Aorta (tissue), 5 donors: ENCODE measurements at places on chromosomes 1 and 21. TPM values are rescaled to one million over a fixed set of nuclear protein-coding genes. Genes with fewer than 3 reads are reported as not detected.
A peak's percentile ranks its signal among the peaks of the same experiment; 100 is the strongest.

DNA sequence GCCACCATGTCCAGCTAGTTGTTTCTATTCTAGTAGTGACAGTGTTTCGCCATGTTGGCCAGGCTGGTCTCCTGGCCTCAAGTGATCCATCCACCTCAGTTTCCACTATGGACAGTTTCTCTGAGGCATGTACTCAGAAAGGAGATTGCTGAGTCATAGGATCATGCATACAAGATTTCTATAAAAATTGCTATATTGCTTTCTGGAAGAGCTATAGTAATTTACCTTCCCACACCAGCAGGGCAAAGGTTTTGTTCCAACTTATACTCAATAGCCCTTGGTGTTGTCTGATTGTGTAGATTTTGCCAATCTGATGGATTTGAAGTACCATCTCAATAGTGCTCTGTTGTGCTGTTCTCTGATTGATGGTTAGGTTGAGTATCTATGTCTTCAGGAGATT is 15.6 kb upstream of the ATP1A1 start:
- no peak for DNase-seq

SPATA21 gene
- total RNA-seq = not detected

LIN28A gene
- not detected for total RNA-seq

IVL gene
- not detected for total RNA-seq

DNA sequence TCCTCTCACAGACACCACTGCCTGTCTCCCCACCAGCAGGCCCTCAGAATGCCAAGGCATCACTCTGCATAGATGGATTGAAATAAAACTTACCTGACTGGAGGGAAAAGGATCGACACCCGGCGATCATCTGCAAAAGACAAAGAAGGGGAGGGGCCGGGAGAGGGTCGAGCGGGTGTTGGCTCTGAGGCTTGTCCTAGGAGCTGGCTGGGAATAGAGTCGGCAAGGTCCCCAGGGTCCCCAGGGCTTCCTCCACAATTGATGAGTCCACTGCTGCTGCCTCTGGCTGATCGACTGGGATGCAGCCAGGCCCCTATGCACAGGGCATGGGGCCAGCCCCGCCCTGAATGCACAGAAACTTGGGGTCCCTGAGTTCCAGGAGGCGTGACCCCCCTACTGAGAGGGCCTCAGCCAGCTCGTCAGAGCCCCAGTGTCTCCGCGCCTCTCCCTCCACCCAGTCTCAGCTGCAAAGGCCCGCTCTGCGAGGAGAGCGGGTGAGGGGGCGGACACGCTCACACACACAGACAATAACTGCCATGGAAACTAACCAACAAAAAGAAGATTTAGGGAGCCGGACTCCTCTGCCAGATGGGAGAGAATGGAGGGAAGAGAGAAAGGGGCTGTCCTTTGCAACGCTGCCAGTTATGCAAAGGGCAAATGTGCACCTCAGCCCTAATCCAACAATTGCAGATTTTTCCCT is at the start of gene KLHDC8A:
Gene KLHDC8A, minus strand, starts transcription at position 483 of the 700 bp plus-strand sequence. CDS start 13,318 bp downstream, outside the sequence.
- no peak for DNase-seq

GRCh38 chr1:8597455-8597854 is 220.0 kb downstream of the RERE start:
- DNase-seq = no peak

DNA sequence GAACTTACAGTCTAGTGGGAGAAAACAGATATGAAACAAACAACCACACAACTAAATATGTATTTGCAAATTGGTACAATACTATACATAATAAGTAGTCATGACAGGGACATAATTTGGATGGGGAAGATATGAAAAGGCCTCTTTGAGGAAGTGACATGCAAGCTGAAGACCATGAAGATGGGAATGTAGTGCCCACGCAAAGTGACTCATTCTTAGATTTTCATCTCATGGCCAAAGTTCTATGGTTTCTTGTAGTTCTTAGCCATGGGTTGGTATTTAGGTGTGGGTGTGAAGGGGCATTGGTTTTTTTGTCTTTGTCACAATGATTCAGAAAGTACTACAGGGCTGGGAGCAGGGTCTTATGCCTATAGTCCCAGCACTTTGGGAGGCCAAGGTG is 105.4 kb upstream of the FAM78B start:
- DNase-seq = no peak

DNA sequence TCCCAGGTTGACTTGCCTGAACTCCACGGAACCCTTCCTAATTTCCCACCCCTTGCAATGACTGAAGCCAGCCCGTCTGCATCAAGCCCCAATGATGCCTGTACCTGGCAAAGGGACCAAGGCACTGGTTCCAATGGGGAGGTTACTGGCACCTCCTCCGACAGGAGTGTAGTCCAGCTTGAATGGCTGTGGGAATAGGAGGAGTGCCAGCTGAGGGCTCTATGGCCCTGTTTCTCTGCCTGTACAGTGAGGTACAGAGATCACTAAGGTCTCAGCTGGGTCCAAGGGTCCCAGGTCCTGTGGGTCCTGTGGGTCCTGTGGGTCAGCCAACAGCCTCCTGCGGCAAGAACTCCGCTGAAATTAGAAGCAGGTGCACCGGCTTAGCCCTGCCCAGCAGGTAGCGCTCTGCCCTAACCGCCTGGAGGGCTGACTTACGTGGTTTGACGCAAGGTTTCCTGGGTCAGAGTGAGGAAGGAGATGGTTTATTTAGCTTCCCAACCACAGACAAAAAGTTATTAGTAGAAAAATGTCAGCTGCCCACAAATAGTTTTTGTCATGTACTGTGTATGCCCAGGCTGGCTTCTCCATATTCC is 9.9 kb upstream of the SPRR4 start:
- DNase-seq = no peak

TMEM125 gene
- not detected for total RNA-seq

ANKRD65 gene
- 6.9 TPM for total RNA-seq

PTCH2 gene
- 1.7 TPM for total RNA-seq

DNA sequence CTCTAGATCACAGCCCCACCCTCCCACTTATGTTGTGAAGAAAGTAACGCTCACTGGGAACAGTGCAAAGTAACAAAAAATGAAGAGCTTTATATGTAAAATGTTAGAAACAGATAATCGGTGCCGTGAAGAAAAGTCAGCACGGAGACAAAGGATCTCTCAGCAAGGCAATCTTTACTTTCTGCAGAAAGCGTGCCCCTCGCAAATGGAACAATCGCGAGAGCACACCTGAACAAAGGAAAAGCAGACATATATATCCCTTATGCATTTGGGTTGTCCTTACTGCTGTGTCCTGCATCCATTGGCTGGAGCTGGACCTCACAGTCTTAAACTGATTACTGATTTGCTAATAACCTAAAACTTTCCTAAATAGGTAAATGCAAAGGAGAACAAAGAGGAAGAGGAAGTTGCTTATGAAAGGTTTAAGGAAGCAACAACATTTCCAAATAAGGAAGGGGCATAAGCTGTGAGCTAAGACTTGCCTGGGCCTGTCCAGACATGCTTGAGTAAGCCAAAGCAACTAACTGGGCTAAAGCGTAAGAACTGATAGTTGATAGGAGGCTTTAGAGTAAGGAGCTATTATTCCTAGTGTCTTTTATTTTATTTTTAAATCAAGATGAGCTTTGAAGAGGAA is 89.7 kb downstream of the GTF2B start:
- no peak for DNase-seq

DUSP23 gene
- 47.1 TPM for total RNA-seq

DNA sequence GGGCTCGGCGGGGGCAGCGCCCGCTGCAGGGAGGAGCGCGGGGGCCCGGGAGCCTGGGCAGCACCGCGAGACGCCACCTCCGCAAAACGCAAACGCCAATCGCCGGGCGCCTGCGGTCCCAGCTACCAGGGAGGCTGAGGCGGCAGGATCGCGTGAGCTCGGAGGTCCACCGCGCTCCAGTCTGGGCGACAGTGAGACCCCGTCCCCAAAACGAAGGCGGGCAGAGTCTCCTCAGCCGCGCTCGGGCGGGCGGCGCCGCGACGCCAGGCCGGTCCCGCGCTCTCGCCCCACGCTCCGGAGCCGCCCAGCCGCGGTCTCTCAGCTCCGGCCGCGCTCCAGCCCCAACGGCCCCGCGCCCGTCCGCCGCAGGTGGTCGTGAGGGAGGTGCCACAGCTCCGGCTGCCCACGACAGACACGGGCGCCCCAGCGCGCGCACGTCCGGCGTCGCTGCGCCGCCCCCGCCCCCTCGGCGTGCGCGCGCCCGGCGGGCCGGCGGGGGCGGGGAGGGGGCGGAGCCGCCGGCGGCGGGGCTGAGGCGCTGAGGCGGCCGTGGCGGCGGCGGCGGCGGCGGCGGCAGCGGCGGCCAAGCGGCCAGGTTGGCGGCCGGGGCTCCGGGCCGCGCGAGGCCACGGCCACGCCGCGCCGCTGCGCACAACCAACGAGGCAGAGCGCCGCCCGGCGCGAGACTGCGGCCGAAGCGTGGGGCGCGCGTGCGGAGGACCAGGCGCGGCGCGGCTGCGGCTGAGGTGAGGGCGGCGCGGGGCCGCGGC is at the start of gene ADARB1:
Gene ADARB1, plus strand, starts transcription at position 533 of the 770 bp plus-strand sequence. CDS start 97,077 bp downstream, outside the sequence.
- DNase-seq = peak; percentile 88

DNA sequence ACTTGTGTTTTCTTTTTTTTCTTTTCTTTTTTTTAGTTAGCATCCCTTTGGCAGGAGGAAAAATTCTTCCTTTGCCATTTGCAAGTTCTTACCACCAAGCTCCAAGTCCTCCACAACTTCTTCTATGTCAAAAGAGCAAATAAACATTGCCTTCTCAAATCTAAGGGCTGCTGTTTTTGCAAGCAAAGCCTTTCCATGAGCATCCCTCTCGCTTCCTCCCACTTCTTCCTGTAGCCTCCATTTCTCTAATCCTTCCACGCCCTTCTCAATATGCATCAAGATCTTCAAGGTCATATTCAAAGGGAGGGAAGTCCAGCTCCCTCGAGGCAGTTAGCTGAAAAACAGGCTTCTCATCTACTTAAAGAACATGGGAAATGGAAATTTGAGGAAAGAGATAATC is 147.1 kb downstream of the ADSS2 start:
- no peak for DNase-seq

- DNase-seq = no peak
Measured at GRCh38 chr1:218371927-218372672, 27.0 kb downstream of the TGFB2 start.

DNA sequence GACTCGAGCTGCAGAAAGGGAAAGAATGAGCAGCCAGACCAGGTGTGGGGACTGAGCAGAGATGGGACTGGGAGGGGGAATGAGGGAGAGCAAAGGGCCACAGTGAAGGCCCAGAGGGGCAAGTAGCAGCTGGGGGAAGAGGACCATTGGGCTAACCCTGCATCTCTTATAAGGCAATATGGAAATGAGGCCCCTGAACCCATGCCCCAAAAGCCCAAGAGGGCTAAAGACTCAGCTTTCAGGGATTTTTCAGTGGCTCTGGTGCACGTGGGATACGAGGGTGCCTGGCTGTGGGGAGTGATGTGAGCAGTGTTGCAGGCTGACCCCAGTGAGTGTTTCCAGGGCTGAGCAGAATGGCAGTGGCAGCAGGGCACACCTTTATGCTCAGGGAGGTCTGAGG is 496 bp upstream of the TNNI1 start:
- peak; percentile 49 for DNase-seq

- DNase-seq = no peak
Measured at GRCh38 chr1:116092752-116093489, 18.3 kb upstream of the MAB21L3 start.
